Breast epithelium (tissue), 4 donors: ENCODE measurements at places on chromosomes 7 and 10. TPM values are rescaled to one million over a fixed set of nuclear protein-coding genes. Genes with fewer than 3 reads are reported as not detected.

DNA sequence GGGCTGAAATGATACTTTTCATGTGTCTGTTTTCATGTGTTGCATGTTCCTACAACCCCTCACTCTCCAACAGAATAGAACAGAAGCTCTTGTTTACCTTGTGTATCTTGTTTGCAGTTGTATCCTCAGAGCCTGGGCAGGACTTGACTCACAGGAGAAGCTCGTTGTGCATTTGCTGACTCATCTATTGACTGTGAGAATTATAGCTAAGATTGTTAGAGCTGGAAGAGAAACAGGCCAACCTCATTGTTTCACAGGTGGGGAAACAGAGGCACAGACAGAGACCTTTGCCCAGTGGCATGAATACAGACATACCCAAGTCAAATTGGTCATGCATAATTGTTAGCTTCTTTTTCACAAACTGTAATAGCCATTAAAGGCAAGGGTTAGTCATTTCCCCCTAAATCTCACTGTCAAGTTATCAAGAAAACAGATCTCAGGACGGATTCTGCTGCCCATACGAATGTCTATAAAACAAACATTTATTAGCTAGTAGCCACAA is 4.6 kb upstream of the TSPAN15 start:
- no peak for DNase-seq
- H3K36me3 ChIP-seq, result no peaks in the 10 kb centered on the region
- H3K4me3 ChIP-seq, result no peak overlapping the region

- H3K4me3 ChIP-seq, result no peak overlapping the region
- DNase-seq, result no peak
- no peak overlapping the region for H3K27ac ChIP-seq
- H3K36me3 ChIP-seq, result no peaks in the 10 kb centered on the region
- H3K27me3 ChIP-seq, result no peaks in the 10 kb centered on the region
Observed at GRCh38 chr7:11294218-11294617, 320.5 kb downstream of the PHF14 start.

DNA sequence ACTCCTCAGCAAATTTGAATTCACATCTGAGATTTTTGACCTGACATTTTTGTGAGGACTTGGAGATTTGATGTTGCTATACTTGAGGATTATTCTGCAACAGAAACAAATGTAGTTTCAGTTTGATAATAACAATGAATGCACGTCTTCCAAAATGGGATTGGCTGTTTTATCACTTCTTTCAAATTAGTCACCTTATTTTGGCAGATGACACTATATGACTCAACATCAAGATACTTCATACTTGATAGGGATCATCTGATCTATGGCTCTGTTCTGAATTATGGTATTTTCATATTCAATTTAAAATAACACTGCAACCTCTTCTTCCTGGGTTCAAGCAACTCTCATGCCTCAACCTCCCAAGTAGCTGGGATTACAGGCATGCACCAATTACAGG is 24.2 kb downstream of the ARL5B start:
- no peak overlapping the region for H3K4me3 ChIP-seq
- H3K27me3 ChIP-seq, result no peaks in the 10 kb centered on the region
- H3K4me1 ChIP-seq, result no peaks in the 10 kb centered on the region
- H3K27ac ChIP-seq, result no peak overlapping the region
- DNase-seq, result no peak

DNA sequence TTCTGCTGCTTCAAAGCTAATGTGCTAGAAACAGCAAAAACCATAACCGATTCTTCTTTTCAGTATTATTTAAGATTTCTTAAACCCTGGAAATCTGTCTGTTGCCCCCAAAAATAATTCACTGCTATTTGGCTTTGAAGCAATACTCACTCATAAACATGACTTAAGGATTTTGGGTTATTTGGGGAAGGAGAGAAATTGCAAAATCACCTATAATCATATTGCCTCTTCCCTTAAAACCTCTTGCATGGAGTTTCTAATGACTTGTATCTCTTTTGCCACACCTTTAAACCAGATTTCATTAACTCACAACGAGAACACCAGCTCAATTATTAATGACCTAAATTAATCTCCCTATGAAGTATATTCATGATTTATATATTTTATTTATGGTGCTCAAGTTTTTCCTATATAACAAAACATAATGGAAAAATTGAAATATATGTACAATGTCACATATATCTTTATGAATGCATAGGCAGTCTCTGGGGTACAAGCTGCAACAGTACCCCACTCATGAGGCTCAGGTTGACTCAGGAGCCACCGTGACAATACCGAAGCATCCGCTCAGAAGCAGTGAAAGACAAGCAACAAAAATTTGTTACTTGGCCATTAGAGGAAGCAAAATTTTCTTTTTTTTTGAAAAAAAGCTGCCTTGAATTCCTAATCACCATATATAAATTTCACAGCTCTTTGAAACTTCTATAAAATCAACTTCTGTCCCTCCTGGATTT is 3.0 kb downstream of the NAMPT start:
- no peak overlapping the region for H3K27ac ChIP-seq
- no peaks in the 10 kb centered on the region for H3K27me3 ChIP-seq
- H3K4me1 ChIP-seq, result no peaks in the 10 kb centered on the region
- no peaks in the 10 kb centered on the region for H3K36me3 ChIP-seq

GRCh38 chr7:134882481-134882880 is 103.0 kb downstream of the CALD1 start:
- no peaks in the 10 kb centered on the region for H3K4me1 ChIP-seq
- H3K27me3 ChIP-seq, result no peaks in the 10 kb centered on the region
- no peak overlapping the region for H3K4me3 ChIP-seq
- no peaks in the 10 kb centered on the region for H3K36me3 ChIP-seq

DNA sequence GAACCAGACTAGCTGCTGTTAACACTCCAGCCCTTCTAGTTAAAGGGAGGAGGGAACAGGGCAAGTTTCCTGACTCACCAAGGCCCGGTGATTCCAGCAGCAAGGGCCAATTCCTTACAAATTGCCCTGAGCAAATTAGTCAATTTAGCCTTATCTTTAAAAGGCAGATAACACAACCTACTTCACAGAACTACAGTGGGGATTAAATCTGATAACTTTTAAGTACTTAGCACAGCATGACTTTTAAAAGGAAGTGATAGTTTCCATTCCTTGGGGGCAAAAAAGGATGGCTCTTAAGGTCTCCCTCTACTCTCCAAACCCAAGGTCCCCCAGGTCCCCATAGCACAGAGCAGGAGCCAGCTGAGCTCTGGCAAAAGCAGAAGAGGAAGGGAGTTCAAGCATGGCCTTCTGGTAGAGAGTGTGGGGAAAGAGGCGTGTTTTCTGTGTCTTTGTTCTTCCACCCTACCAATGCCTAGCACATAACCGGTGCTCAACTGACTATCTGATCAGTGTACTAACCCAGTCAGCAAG is 4.0 kb downstream of the CDCA7L start:
- no peak overlapping the region for H3K27ac ChIP-seq
- no peak overlapping the region for H3K4me3 ChIP-seq

DNA sequence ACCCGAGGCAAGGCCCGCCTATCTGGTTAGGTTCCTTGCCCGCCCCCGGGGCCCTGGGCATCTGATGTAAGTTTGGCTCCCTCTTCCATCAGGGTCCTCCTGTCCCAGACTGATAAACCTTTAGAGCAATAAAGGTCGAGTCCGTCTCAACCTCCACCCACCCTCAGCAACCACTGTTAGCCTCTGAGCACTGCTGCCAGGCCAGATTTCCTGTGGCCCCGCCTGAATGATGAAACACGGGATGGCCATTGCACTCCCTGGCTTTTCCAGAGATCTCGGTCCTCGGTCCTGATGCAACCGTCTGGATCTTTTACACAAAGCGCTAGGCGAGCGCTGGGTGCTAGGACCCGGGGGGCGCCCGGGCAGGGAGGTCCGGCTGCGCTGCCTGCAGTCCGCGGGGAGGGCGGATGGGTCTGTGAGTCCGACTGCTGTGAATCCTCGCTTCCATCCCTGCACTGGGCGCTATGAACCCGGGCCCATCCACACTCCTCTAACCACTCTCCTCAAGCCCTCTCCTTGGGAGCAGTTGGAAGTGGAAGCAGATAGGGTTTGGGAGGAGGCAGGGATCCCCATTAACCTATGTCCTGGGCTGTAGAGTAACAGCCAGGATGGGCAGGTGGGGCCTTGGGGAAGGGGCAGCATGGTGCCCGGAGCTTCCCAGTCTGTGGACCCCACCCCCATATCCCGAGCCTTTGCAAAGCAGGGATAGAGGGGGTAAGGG is 875 bp upstream of the DDIT4 start:
- peak overlapping the region; percentile 98 for H3K4me3 ChIP-seq
- peak overlapping the region; percentile 99 for H3K27ac ChIP-seq
- no peaks in the 10 kb centered on the region for H3K27me3 ChIP-seq
- DNase-seq, result peak; percentile 90

GRCh38 chr7:35375516-35375915 is 121.6 kb upstream of the TBX20 start:
- H3K36me3 ChIP-seq, result no peaks in the 10 kb centered on the region
- H3K27me3 ChIP-seq, result no peaks in the 10 kb centered on the region
- no peak for DNase-seq
- no peak overlapping the region for H3K27ac ChIP-seq
- no peaks in the 10 kb centered on the region for H3K4me1 ChIP-seq

GRCh38 chr7:16492513-16493062 is 27.1 kb upstream of the SOSTDC1 start:
- no peak overlapping the region for H3K4me3 ChIP-seq
- H3K4me1 ChIP-seq, result no peaks in the 10 kb centered on the region
- no peak overlapping the region for H3K27ac ChIP-seq
- DNase-seq, result no peak

PSD gene
- 6.3 TPM for total RNA-seq

IFIT1B gene
- total RNA-seq, result not detected

SAP25 gene
- total RNA-seq, result 0.98 TPM

BLNK gene
- total RNA-seq, result 2.9 TPM

OR2A7 gene
- total RNA-seq, result 14.7 TPM
